WTC11 (cell line): ENCODE measurements at places on chromosomes 3 and 15.
A peak's percentile ranks its signal among the peaks of the same experiment; 100 is the strongest.

- DNase-seq: peak; percentile 91
Observed at GRCh38 chr3:170869645-170870593, at the start of gene RPL22L1. Gene RPL22L1 (minus strand): TSS chr3:170870195. CDS start chr3:170870167, 28 bp downstream.

DNA sequence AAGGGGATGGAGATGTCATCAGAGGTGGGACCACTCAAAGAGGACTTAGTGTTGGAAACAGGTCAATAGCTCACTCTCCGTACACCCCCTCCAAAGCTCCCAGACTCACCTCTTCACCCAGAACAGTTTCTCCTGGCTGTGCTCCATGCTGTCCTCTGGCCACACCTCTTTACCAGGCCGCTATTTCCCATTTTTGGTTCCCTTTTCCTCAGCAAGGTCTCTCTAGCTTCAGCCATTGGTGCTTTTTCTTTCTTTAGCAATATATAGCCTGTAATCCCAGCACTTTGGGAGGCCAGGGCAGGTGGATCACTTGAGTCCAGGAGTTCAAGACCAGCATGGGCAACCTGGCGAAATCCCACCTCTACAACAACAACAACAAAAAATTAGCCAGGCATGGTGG, 123.6 kb upstream of the SMAD3 start:
- DNase-seq: no peak

GRCh38 chr15:42819786-42820185, 82.9 kb upstream of the CDAN1 start:
- no peak for DNase-seq

- no peak for DNase-seq
Observed at GRCh38 chr15:69760890-69761568, 308.4 kb downstream of the RPLP1 start.

GRCh38 chr3:136149667-136150066, 46.5 kb downstream of the MSL2 start:
- DNase-seq: no peak

DNA sequence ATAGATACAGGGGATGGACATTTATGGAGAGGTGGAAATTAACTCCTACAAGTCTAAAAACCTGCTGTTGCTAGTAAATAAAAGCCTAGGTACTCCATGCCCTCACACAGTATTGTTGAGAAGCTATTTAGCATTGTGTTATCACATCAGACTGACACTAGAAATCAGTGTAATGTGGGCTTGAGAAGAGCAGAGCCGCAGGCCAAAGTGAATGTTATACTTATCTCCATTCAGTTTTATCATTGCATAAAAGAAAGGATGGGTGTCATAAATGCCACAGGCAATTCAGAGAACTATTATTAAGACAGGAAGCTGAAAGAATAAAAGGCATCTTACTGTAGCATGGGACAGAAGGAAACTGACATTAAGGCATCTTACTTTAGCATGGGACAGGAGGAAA, 13.7 kb upstream of the ISLR start:
- no peak for DNase-seq

- DNase-seq: peak; percentile 18
Observed at GRCh38 chr3:115859002-115859807, 235.9 kb downstream of the GAP43 start.

- no peak for DNase-seq
Observed at GRCh38 chr3:167823738-167824137, 88.2 kb downstream of the SERPINI1 start.

GRCh38 chr3:127475391-127475790, 115.1 kb downstream of the TPRA1 start:
- DNase-seq: no peak

DNA sequence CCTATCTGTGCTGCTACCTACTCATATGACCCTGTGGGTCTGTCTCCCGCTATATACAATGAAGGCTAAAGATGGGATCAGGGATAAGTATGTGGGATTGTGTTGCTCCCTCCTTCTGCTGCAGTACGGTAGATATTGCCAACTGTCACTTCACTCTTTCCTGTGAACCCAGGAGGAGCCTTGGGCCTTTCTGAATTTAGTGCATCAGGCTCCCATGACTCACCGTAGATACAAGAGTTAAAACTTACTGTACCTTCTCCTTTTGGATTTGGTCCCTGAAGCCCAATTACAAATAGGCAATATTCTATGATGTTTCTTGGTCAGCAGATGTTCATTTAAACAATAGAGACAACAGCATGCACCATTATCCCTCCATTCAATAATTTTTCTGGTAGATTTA, 27.4 kb downstream of the MITF start:
- DNase-seq: no peak

GRCh38 chr15:57144448-57144847, 226.0 kb downstream of the TCF12 start:
- DNase-seq: no peak

- no peak for DNase-seq
Observed at GRCh38 chr3:135558150-135558783, 407.3 kb upstream of the PPP2R3A start.

DNA sequence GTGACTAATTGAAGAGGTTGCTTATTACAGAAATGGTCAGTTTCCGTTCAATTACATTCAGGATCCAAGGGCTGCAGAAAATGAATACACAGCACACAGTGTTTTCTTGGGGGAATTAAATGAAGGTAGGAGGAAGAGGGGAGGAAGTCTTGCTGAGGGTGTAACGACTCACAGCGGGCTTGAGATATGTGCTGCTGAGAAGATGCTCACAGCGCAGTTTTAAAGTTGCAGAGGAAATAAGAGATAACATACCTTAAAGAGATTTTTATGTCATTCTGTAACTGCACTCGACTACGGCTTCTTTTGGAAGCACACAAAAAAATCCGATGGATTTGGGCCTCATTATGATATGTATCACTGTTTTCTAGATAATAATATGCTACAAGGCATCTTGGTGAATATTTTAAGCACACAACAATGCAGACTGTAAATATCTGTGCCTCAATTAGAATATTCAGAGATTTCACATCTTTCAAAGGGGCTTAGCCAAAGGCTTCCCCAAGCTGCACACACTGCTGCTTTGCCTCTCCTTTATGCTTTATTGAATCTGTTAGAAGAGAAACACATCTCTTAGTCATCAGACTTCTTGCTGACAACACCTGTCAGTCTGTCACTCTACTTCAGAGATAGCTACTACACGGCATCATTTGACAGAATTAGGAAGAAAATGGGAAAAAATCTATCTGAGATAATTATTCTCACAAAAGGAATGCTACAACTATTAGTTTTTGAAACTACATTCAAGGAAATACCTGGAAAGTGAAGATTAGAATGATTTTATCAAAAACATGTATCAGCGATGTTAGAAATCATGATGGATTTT, 773.2 kb downstream of the OTOL1 start:
- DNase-seq: no peak

DNA sequence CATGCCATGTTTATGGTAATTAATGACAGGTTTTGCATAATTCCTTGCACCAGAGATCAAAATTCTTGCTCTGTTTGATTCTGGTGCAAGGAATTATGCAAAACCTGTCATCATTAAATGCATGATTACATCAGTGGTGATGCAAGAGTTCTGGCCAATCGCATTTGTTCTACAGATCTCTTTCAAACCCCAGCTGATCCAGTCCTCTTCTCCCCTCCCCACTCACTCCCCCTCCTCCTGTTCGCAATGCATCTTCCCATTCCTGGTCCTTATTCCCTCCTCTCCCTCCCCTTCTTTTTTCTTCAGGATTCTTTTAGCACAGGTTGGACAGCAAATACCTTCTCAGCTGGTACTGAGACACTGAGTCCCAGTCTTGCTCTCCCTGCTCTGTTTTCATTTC, 82.1 kb downstream of the GABRB3 start:
- DNase-seq: no peak

GRCh38 chr3:123085293-123085931, 18.6 kb downstream of the PDIA5 start:
- no peak for DNase-seq

DNA sequence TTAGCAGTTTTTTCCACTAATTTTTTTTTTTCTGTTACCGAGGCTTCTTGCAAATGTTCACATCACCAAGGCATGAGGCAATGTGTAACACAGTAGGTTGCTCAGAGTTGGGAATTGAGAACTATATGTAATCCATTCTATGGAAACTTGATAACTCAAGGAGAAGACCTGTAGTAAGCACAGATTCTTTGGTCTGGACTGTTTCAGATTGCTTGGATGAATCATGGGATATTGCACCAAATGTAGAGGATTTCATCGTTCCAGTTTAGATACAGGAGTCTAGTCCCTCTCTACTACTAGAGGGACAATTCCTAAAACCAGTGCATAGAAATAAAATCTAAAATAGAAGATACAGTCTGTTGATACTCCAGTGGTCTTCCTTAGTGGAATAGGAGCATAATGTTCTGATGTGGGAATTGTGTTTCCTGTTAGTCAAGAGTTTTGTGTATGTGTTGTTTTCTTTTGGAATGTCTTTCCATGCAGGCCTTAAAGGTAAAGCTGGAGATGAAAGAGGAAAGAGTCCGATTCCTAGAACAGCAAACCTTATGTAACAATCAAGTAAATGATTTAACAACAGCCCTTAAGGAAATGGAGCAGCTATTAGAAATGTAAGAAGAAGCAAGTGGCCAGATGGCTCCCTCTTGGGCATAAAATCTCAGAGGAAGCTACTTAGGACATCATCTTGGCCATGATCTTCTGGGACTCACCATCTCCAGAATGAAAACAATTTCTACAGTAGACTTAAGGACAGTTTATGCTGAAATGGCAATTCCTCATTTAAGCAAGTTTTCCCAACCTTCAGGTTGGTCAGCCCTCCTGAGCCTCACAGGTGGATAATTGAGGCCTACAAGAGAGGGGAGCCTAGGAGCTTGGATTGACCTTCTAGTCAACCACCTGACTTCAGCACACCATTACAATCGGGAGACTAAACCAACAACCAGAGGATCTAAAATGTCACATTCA, 10.7 kb downstream of the KNSTRN start:
- no peak for DNase-seq

- DNase-seq: no peak
Observed at GRCh38 chr3:33807191-33807590, 8.8 kb downstream of the PDCD6IP start.
